ENCODE measurements at places on chromosomes 12 and 14.
A peak's percentile ranks its signal among the peaks of the same experiment; 100 is the strongest.

DNA sequence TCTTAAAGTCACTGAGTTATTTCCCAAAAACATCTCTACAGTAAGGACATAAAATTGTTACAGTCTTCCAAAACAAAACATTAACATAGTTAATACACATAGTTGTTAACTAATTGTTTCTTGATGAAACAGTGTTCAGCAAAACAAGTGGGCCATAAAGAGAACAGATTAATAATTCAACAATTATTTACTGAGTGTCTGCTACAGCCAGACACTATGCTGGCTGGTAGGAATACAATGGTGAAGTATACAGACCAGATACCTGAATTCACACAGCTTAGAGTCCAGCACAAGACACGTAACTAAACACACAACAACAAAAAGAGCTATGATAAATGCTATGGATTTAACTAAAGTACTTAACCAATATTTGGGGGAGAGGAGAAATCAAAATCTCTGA, 47.0 kb downstream of the PPP1R12A start:
- no peak for DNase-seq

GRCh38 chr14:98138666-98139065, 1133.3 kb downstream of the BCL11B start:
- DNase-seq = no peak

GRCh38 chr12:47458279-47458678, 247.6 kb downstream of the RPAP3 start:
- no peak for DNase-seq

- DNase-seq = no peak
These were observed 29.3 kb upstream of the ATF1 start for GRCh38 chr12:50734409-50735263.

DNA sequence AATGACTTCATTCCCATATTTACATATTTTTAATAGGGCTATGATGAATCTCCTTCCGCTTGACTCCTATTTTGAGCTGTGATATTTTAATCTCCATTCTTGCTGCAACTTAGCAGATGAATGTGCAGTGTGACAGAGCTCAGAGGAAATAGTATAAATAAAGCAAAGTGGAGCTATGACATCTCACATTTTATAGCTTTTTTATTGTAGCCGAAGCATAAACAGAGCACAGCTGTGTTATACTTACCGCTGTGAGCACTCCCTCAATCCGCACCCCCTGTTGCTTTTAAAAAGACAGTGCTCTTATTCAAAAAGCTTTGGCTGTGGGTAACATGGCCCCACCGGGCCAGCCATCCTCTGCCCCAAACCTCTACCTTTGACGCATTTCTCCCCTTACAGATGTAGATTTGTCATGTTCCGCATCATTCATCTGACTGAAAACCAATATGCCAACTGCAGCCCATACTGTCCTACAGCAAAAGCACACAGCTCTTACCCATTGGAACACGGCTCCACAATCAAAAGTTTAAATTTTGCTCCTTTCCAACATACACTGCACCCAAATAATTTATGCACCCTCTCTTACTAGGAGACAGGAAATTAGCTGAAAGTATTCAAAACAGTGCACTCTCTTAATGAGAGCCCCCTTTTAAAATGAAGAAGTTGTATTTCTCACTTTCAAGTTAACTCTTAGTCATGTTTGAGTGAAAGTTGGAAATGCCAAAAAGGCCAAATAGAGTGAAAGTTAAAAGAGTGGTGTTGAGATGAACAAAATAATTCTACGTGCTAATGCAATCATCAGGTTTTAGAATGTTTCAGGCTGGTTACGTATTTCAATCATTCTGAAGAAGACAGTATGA, 429.3 kb upstream of the SOX5 start:
- no peak for DNase-seq

DNA sequence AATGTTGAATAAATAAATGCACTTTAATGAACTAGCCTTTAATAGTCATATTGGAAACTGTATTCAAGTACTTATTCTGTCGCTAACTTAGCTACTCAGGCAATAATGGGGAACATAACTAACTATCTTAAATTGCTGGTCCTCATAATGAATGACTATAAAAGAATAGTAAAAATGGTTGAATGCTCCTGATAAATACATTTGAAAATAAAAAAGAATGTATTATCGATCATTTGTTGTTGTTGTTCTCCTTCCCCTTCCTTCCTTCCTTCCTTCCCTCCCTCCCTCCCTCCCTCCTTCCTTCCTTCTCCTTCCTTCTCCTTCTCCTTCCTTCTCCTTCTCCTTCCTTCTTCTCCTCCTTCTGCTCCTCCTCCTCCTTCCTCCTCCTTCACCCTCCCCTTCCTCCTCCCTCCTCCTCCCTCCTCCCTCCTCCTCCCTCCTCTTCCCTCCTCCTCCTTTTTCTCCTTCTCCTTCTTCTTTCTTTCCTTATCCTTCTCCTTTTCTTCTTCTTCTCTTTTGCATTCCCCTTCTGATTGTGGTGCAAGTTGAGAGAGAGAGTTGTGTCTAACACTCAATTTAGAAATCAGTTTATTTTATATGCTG, 133.0 kb downstream of the NAV3 start:
- DNase-seq = no peak

DNA sequence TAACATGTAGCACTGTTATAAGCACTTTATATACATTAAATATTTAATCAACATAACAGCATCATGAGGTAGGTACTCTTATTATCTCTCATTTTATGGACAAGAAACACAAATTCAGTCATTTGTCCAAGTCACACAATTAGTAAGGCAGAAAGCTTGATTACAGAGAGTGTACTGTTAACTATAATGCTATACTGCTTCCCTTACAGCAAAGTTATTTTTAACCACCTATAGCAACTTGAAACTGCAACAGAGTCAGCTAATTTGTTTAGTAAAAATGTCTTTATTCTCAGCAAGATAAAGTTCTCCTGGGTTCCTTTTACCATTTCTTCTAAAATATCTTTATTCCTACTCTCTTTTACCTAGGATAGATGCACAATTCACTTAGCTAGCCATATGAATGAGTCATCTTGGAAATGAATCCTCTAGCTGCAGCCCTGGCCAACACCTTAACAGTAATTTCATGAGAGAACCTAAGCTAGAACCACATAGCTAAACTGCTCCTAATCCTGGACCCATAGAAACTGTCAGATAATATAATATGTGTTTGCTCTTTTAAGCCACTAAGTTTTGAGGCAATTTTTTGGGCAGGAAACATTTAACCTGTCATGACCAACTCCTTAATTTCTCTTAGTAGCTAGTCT, 90.2 kb upstream of the HECTD1 start:
- DNase-seq = no peak

GRCh38 chr12:50110762-50111351, 1.2 kb upstream of the COX14 start:
- no peak for DNase-seq

DNA sequence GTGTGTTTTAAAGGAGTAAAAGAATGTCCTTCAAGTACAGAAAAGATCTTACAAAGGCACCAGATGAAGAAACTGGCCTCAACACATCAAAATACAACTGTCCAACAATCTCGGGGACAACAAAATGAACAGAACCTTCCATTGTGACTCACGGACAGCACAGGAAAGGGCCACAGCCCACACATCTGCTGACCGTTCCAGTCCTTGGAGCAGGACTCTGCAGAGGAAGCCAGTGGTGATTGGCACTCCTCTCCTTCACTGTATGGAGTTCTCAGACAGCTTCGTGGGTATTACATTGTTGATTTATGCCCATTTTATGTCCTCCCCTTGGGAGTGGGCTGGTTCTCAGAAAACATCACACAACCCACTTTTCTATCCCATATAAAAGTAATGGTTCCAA, 32.5 kb upstream of the TC2N start:
- DNase-seq = no peak

DNA sequence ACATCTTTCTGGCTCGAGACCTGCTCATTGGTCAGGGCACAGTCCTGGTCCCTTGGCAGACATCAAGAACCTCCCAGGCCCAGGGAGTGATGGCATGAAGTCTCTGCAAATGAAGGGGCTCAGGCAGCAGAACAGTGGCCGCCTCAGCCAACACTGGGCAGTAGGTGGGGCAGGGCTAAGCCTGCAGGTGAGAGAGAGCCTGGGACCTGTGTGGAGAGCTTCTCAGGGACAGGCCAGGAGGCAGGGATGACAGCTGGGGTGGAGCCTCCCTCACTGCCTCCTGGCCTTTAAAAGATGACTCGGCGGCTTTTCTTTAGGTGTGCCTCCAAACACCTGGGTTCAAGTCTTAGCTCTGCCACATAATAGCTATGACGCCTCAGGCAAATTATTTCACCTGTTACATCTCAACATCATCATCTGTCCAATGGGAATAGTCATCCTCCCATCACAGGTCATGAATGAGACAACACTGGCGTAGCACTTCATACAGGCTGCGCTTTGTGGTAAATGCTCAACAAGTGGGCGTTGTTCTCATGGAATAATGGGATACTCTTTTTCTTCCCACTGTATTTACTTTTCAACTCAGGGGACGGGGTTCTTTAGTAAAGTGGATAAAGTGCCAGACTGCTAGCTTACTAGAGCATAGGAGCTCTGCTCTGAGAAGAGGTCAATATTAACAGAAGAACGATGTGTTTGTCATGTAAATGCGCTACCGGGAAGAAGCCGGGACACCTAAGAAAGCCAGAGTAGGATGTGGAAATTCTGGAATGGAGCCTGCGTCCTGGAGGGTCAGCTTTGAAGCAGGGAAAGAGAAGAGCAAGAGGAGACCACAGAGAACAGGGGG, 277.4 kb downstream of the FOXN3 start:
- no peak for DNase-seq

DNA sequence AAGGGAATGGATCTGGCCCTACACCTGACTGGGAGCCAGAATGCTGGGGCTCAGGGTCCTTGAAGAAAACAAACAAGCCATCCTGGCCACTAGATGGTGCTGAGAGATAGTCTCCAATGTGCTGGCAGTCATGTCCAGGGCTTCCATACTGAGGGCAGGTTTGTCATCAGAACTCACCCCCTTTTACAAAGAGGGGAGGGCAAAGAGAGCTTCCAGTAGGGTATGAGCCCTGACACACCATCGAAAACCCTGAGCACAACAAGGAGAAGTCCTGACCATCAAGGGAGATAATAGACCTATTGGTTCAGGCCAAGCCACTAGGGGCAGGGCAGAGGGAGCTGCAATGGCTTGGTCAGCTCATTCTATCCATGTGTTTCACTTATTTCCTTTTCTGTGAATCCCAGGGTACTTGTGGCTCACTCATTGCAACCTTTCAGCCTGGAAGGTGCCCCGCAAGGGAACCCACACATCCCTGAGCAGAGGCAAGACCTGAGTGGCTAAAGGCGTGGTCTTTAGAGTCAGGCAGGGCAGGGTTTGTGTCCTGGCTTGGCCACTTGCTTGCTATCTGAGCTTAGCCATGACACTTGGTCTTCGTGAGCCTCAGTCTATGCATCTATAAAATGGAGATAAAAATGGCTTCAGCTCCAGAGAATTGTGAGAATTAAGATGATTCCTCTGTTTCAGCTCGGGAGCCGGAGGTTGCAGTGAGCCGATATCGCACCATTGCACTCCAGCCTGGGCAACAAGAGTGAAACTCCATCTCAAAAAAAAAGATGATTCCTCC, 6.2 kb upstream of the PLEKHH1 start:
- peak; percentile 52 for DNase-seq

- no peak for DNase-seq
These were observed 179.2 kb downstream of the DUSP6 start for GRCh38 chr12:89173096-89173495.

DNA sequence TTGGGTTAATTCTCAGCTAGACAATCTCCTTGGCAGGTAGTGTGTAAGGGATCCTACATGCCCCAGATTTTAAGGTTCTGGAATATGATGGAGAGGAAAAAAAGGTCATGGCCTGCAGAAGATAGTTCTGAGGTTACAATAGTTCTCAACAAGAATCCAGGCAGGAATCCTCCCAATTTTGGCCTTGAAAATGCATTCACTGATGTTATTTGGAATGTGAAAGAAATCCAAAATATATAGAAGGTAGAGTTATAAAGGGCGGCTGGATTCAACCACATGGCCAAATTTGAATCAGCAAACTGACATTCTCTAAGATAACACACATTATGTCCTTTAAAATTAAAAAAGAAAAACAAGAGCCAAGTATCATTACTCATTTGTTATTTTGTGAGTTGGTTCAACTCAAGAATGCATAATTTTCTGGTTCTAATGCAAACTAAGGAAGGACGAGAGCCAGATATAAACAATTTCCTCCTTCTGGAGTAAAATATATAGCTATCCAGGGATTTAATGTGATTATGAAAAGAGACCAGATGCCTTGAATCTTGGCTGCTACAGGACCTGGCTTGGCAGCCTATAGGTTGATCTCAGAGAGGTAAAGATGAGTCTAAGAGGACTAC, 177.0 kb upstream of the G2E3 start:
- DNase-seq = no peak

- DNase-seq = no peak
These were observed 7.5 kb downstream of the RESF1 start for GRCh38 chr12:31966558-31967205.

Measured in substantia nigra (tissue), 51 donors.